ENCODE measurements at places on chromosomes 16 and 17.
A peak's percentile ranks its signal among the peaks of the same experiment; 100 is the strongest.

- DNase-seq = peak; percentile 78
Measured at GRCh38 chr17:40097931-40098845, 2.2 kb downstream of the NR1D1 start.

- no peak for DNase-seq
Measured at GRCh38 chr16:67593288-67593687, 31.0 kb downstream of the CTCF start.

- DNase-seq = peak; percentile 48
Measured at GRCh38 chr16:48452991-48453760, 68.0 kb upstream of the SIAH1 start.

DNA sequence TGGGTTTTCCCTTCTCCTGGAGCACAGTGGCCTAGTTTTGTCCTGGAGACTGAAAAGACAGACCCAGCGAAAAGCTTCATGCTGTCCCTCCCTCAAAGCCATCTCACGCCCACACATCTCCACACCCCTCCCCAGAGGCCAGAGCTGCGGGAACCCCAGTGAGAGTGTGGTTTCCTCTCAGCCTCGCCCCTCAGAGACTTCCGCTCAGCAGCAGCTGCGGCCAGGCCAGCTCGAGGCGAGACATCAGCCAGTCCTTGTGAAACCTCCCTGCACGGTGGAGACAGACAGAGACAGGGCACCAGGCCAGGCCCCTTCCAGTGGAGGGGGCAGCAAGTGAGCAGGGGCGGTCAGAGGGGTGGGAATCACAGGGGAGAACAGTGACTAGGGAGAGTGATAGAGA is 77.0 kb upstream of the TNRC6C start:
- peak; percentile 93 for DNase-seq

DNA sequence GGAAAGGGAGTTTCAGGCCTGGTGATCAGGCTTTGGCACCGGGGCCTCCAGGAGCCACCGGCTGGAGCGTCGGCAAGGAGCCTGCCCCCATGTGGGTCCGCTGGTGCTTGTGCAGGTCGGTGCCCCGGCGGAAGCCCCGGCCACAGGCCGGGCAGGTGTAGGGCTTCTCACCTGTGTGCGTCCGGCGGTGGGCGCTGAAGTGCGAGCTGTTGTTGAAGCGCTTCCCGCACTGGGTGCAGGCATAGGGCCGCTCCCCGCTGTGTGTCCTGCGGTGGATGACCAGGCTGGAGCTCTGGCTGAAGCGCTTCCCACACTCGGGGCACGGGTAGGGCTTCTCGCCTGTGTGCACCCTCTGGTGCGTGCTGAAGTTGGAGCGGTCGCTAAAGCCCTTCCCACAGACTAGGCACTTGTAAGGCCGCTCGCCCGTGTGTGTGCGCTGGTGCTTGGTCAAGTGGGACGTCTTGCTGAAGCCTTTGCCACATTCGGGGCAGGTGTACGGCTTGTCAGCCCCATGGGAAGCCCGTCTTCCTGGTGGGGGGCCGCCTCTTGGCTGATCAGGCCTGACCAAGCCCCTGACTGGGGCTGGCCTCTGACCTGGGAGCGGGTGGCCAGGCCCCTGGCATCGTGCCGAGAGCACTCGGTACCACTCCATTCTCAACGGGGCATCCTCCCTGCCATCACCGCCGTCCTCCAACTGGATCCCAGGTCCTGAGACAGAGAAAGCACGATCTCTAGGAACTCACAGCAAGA is 14.4 kb downstream of the ZNF500 start:
- DNase-seq = no peak

Data from left ventricle myocardium superior (tissue), 1 donor.